ENCODE measurements at places on chromosomes 12 and 14.

- DNase-seq = no peak
Observed at GRCh38 chr12:1213205-1213604, 222.2 kb downstream of the ERC1 start.

DNA sequence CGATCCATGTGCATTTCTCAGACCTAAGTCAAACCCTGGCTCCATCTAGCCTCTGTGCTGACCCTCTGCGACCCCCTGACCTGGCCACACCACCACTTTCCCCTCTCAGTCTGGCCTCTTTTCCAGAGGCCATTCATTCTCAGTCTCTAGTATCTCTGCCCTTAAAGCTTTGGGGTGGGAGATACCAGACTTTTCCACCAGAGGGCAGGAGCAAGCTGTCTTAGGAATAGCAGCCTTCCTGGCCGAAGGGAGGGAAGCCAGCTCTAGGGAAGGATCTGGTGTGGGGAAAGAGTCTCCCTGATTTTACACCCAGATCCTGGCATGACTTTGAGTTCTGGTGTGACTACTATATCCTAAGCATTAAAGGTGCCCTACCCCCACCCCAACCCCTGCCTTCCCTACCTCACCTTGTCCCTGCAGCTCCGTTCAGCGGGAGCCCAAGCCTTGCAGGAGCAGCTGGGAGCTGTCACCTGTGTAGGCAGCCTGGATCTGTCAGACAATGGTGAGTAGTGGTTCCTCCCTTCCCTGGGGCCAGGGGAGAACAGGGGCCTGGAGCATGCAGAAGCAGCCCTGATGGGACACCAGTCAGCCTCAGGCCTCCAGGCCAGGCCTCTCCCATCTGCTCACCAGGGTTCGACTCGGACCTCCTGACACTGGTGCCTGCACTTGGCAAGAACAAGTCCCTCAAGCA lies 6.6 kb downstream of the CARMIL3 start:
- DNase-seq = peak; percentile 10

DNA sequence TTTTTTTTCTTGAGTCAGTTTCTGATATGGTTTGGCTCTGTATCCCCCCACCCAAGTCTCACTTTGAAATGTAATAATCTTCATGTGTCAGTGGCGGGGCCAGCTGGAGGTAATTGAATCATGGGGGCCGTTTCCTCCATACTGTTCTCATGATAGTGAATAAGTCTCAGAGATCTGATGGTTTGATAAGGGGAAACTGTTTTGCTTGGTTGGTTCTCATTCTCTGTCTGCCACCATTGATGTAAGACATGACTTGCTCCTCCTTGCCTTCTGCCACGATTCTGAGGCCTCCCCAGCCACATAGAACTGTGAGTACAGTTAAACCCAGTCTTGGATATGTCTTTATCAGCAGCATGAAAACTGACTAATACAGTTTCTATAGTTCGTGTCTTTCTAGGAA lies 42.9 kb downstream of the WNK1 start:
- no peak for DNase-seq

GRCh38 chr12:123997033-123997822 lies 24.2 kb downstream of the ZNF664 start:
- DNase-seq = no peak

GRCh38 chr12:69070319-69071090 lies 137.5 kb upstream of the CPM start:
- peak; percentile 20 for DNase-seq

GRCh38 chr14:69882116-69882864 lies 3.1 kb downstream of the SMOC1 start:
- no peak for DNase-seq

GRCh38 chr12:1470051-1470450 lies 124.3 kb downstream of the FBXL14 start:
- no peak for DNase-seq

GRCh38 chr12:712172-712863 lies 40.1 kb upstream of the WNK1 start:
- DNase-seq = no peak

- DNase-seq = no peak
Observed at GRCh38 chr14:67541448-67542387, 8.6 kb downstream of the PLEKHH1 start.

GRCh38 chr12:106238146-106238545 lies 9.7 kb downstream of the CKAP4 start:
- no peak for DNase-seq

DNA sequence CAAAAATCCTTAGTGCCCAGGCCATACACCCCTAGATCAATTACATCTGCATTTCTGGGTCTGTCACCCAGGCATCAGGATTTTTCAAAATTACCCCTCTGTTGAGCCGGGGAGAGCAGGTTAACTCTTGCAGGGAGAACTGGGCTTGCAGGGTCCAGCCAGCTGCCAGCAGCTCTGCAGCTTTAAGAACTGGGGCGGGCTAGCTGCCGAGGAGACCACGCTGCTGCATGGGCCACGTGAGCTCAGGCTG lies at the start of gene DGLUCY:
Gene DGLUCY, plus strand, starts transcription at position 245 of the 250 bp plus-strand sequence. CDS start 46,222 bp downstream, outside the sequence.
- no peak for DNase-seq

DNA sequence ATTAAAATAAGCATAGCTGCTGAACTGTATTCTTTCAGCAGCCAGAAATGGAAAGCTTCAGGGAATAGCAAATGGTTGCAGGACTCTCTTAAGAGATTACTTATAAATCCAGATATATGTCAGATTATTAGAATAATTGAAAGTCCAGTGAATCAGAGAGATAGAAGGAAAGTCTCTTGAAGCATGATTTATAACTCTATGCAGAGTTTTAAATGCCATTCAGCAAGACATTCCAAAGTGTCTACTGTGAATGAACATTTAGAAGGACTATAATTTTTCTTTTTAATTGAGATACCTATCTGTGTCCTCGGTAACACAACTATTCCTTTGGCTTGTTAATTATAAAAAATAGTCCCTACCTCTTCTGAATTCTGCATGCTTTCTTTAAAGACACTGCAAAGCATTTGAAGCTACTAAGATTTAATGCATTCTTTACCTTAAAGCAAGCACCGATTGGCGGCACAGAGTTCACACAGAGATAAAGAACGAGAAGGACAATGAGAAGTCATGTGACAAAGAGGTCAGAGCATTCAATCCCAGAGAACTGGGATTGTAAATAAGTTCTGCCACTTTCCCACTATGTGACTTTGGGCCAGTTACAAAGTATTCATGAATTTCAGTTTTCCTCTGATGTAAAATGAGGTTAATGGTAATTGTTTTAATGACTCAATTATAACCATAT lies 371.0 kb upstream of the ATP2B1 start:
- DNase-seq = no peak

GRCh38 chr14:55717621-55718020 lies 137.6 kb downstream of the KTN1 start:
- DNase-seq = no peak

DNA sequence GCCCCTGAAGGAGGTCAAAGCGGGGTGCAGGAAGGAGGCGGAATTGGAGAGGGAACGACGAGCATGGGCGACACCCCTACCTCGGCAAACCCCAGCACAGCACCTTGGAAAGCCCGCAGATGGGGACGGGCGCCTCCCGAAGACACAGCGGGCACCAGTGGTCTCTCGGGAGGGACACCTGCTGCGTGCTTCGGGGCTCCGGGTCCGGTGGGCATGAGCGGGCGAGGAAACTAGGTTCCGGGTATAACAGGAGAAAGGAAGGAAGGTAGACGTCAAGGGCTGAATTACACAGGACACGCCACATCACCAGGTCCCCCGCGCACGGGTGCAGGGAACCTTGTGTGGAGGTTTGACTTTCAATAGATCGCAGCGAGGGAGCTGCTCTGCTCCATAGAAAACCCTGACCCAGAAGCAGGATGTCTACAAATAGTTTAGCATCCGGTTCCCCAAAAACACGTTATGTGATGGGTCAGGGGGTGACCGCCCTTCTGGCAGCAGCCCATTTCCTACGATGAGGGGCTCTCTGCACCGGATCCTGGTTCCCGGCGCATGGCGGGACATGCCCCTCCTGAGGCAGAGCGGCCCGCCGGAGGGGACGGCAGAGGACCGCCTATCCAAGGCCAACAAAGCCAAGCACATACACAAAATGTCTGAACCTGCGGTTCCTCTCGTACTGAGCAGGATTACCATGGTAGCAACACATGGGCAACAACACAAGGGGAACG lies 196.9 kb downstream of the ALG10 start:
- DNase-seq = no peak

GRCh38 chr14:60863249-60863648 lies 117.6 kb downstream of the TRMT5 start:
- DNase-seq = no peak

- no peak for DNase-seq
Observed at GRCh38 chr12:12533238-12533829, 29.3 kb downstream of the DUSP16 start.

GRCh38 chr12:10960211-10960610 lies 21.1 kb upstream of the TAS2R14 start:
- DNase-seq = no peak

- no peak for DNase-seq
Observed at GRCh38 chr14:73816393-73816816, 35.2 kb upstream of the PTGR2 start.

DNA sequence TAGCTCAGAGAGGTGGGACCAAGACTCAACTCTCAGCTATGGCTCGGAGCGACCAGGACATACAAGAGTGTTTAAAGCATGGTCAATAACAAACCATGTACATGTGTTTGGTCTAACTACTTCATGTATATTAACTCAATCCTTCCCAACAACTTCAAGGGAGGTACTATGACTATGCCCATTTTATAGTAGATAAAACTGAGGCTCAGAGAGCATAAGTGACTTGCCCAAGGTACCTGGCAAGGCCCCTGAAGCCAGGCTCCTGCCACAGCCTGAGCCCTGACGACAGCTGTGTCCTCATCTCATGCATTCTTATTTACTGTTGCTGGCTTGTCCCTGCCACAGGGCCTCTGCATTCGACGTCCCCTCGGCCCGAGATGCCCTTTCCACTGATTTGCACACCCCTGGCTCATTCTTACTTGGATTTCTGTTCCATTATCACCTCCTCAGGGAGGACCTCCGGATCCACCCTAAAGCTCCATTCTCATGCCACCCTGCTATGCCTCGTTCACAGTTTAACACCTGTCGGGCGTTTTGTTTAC lies 2.6 kb downstream of the TESC start:
- no peak for DNase-seq

GRCh38 chr12:1864456-1864855 lies 44.1 kb downstream of the LRTM2 start:
- DNase-seq = no peak
